ENCODE measurements at places on chromosomes 4 and X.
A peak's percentile ranks its signal among the peaks of the same experiment; 100 is the strongest.

GRCh38 chrX:30661228-30661627, 8.0 kb downstream of the GK start:
- no peak for DNase-seq

DNA sequence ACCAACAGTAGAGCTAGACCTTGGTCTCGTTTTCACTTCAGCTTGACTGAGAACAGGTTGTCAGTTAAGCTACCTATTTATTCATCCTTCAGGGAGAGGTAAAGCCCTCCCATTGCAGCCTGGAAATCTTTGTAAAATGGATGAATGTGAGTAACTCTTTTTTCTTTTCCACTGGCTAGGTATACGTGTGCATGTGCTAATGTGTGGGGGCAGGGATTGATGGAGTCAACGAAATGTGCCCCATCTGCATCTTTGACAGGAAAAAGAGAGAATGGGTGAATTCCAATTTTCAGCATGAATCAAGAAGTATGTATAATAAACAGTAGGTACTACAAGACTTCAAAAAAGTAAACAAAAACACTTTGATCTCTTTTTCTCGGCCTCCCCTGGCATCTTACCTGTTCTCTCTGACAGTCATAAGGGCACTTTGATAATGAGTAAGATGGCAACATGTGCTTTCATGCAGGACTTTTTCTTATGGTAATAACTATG, at the start of gene IL21:
TSS of gene IL21 (minus strand) at position 51 of the 492 bp plus-strand sequence. CDS start 55 bp downstream, outside the sequence.
- DNase-seq = no peak

DNA sequence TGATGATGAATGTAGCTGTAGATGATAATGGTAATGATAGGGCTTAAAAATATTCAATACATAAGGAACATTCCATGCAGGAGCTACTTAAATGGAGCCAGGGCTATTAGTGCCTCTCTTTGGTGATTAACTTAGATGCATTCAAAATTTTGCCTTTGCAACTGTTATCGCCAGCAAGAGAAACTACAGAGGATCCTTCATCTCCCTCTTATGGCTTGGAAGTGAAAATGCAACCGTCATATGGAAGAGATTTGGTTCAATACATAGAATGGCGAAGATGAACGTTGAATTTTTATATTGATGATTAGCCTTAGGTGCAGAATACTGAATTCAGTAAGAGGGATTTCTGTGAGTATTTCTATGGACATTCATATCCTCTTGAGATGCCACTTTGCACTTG, 134.5 kb upstream of the NLGN4X start:
- peak; percentile 0 for DNase-seq

GRCh38 chrX:1480082-1480785, 27.5 kb upstream of the ASMTL start:
- no peak for DNase-seq

DNA sequence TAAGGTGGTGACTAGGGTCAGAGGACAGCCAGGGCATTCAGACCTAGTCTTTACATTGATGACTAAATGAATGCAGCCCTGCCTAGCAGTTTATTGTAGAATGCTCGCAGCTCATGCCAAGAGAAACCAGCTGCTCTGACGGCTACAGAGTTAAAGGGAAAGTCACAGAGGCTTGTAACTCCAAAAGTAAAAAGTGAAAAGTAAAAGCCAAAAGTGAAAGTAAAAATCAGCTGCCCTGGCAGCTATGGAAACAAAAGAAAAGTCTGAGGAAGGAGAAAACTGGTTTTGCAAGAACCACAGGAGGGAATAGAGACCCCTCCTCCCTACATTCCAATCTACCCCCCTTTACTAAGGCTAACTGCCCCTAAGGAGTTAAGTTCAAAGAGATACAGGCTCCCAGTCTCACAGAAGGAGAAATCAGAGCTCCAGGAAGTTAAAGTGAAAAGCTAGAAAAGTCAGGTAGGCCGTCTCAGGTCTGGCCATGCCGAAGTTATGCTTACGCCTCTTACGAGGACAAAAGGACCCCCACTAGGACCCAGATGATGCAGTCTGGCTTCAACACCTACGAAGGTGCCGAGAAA, 6.0 kb downstream of the GAGE10 start:
- peak; percentile 17 for DNase-seq

DNA sequence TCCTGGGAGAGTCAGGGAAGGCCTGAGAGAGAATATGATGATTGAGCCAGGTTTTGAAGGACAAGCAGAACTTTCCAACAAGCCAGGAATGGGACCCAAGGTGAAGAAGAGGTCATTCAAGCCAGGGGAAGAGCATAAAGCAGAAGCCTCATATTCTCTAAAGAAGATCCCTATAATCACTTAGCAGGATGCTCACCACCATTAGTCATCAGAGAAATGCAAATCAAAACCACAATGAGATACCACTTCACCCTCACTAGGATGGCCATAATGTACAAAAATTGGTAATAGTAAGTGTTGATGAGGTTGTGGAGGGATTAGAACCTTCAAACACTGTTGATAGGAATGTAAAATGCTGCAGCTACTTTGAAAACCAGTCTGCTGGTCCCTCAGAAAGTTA, 20.5 kb upstream of the SUPT20HL1 start:
- no peak for DNase-seq

DNA sequence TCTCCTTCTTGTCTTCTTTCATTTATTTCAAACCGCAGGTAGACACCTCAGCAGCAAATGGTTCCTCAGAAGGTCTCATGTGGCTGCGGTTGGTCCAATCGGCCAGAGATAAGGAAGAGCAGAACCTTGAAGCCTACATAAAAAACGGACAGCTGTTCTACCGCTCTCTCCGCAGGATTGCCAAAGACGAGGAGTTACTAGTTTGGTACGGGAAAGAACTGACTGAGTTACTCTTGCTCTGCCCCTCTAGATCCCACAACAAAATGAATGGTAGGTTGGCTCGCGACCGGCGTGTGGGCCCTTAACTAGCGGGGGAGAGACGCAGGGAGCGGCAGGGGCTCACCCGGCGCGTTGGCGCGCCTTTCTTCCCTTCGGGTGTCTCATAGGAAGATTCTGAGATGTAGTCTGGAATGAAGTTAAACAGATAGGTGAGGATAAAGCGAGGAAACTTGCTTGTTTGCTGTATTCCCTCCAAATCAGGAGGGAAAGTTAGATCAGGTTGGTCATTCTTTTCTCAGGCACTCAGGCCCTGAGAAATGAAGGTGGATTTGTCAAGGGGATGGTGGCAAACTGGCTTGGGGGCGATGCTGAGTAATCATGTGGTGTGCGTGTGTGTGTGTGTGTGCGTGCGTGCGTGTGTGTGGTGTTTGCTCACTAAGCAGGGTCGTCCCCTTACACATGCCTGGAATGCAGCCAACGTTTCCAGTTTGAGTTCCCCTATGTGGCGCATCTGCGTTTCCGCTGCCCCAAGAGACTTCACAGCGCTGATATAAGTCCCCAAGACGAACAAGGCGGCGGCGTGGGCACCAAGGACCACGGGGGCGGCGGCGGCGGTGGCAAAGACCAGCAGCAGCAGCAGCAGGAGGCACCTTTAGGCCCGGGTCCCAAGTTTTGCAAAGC, 4.2 kb downstream of the PRDM8 start:
- DNase-seq = no peak

DNA sequence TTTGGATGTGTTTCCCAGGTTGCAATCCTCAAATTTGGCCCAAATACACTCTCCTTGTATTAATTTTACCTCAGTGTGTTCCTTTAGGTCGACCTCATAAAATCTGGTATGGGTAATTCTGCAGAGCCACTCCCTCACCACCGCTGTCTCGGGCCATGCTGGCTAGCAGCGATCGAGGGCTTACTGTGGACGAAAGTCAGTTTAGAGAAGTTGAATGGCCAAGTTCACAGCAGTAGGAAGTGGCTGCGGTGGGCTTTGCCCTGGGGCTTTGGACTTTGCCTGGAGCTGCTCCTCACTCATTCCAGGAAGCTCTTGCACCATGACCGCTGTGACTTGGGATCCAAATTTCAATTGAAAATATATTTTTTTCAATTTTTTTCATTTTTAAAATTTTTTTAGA, 19.6 kb downstream of the TMEM187 start:
- DNase-seq = no peak

- no peak for DNase-seq
These were observed 94.6 kb downstream of the AKAP4 start for GRCh38 chrX:50106051-50106675.

DNA sequence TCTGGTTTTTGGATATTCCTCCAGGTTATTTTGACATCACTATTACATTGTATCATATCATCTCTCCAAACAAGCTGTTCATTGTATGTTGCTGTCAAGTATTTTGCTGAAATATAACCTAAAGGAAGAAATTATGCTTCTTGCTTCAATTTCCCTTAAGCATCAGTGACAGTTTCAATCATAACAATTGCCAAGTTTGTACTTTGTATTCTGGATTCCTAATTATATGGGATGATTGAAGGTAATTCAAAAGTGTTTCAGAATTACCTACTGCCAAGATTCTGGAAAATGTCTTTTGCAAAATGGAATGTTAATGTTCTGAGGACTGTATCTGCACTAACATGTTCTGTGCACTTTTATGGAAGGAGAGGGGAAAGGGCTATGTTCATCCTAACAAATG, 228.7 kb downstream of the PRDM5 start:
- no peak for DNase-seq

- no peak for DNase-seq
These were observed 924.6 kb upstream of the PRKX start for GRCh38 chrX:4638036-4638435.

DNA sequence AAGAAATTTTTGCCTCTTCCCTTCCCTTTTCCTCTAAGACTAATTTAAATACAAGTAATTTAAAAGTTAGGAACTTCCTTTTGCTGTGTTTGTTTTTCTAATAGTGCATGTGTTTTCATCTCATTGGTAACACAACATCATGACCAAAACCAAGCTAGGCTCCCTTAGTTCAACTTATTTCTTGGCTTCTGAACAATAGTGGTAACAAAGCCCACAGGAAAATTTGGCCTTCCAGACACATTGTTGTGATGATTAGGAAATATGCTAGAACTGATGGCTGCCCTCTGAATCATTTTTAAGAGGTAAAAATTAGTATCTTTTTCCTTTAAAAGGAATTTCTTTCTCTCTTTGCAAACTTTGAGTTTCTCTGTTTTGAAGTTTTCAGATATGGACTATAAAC, 25.5 kb upstream of the TEC start:
- no peak for DNase-seq

- DNase-seq = no peak
These were observed 195.4 kb downstream of the AFAP1 start for GRCh38 chr4:7744142-7744804.

DNA sequence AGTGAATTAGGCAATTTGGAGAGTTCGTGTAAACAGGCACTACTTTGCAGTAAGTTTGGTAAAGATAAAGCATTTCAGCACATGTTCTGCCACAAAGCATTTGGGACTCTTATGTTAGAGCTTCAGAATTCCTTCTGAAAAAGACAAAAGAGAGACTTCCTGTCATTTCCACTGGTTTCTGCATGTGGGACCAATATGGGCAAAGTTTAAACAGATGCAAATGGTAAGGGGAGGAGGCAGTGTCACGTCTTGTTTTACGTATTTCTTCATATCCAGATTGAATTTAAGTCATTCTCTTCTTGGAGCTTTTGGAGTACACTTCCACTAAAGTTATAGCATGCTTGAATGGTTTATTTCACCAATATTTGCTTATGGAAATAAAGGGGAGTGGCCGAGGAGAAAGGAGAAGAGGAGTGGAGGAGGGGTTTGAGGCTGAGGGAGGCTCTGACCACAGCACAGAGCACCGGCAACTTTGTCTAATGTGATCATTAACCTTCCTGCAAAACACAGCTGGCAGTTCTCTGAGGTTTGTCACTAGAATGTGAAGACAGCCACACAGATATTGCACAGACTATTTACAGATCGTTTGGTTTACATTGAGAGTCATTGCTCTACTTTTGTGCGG, at the start of gene APELA:
TSS of gene APELA (plus strand) at position 479 of the 625 bp plus-strand sequence. CDS start 154 bp downstream, outside the sequence.
- DNase-seq = no peak

- no peak for DNase-seq
These were observed 4.3 kb downstream of the WDR44 start for GRCh38 chrX:118350221-118350620.

- peak; percentile 44 for DNase-seq
These were observed 57.5 kb downstream of the GPR82 start for GRCh38 chrX:41781500-41781899.

- peak; percentile 66 for DNase-seq
These were observed 66.7 kb upstream of the PJA1 start for GRCh38 chrX:69231903-69232302.

All from bronchial epithelial cell (primary cell).